ENCODE measurements at places on chromosomes 13 and 19.

DNA sequence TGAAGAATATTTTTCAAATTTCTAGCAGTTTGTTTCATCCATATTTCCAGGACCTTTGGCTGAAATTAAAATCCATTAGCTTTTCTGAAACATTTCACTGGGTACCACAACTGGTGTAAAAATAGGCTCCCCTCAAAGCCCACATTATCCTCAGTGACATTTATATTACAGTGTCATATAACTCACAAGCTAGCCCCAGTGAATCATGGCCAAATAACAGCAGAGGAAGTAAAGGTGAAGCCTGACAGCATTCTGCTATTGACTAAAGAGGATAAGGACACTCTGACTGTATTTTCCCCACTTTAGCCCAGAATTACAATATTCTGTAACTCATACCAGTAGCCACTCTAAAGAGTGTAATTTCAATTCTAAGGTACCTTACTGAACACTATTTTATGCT lies 21.9 kb downstream of the KCTD12 start:
- DNase-seq = no peak

- DNase-seq = no peak
Observed at GRCh38 chr19:10431254-10431942, 11.1 kb downstream of the PDE4A start.

- DNase-seq = no peak
Observed at GRCh38 chr13:112852392-112852791, 116.6 kb upstream of the MCF2L start.

- no peak for DNase-seq
Observed at GRCh38 chr19:13055213-13056051, 47.2 kb downstream of the LYL1 start.

GRCh38 chr13:63455938-63456337 lies 2040.3 kb upstream of the PCDH20 start:
- DNase-seq = no peak

GRCh38 chr13:111051041-111051725 lies 63.9 kb upstream of the ARHGEF7 start:
- no peak for DNase-seq

DNA sequence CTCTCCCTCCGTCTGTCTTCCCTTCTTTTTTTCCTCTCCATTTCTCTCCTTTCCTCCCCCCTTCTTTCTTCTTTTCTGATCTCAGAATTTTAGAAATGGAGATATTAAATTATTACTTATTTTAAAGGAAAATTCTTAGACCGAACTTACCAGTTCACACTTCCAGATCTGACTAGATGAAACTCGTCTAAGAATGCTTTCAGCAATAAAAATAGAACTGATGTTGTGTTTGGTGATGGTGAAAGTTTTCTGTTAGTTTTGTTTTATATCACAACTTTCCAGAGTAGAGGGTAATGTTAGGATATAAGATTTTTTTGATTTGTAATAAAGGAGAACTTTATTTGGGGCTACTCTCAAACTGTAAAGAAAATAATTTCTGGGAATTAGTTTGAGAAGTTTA lies 29.9 kb downstream of the UCHL3 start:
- no peak for DNase-seq

DNA sequence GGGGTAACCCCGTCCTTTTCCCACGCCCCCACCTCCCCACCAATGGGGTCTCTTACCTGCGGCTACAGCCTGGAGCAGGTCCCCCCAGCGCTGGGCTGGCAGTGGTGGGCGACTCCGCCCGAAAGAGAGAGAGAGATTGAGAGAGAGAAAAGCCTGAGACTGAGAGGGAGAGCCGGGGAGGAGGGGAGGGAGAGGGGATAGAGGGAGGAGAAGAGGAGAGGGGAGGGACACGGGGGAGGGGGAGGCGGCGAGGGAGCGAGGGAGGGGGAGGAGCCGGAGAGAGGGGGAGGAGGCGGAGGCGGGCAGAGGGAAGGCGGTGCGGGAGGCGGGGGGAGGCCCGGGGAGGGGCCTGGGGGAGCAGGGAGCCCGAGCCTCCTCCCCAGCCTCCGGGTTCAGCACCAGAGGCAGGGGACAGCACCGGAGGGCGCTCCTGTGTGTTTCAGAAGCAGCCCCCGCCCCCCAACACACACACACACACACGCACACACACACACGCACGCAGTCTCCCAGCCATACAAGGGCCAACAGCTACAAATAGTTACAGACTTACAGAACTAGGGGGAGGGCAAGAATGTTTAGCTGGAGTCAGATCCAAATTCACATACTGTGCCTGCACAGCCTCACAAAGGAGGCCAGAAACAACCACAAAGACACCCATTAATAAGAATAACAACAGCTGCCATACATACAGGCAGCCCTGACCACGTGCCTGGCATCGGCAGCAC lies at the start of gene SLC8A2:
SLC8A2 (minus strand) TSS at position 161 of the 725 bp plus-strand sequence. CDS start 5,490 bp downstream, outside the sequence.
- peak; percentile 70 for DNase-seq

GRCh38 chr13:47190696-47191305 lies 293.9 kb upstream of the HTR2A start:
- no peak for DNase-seq

DNA sequence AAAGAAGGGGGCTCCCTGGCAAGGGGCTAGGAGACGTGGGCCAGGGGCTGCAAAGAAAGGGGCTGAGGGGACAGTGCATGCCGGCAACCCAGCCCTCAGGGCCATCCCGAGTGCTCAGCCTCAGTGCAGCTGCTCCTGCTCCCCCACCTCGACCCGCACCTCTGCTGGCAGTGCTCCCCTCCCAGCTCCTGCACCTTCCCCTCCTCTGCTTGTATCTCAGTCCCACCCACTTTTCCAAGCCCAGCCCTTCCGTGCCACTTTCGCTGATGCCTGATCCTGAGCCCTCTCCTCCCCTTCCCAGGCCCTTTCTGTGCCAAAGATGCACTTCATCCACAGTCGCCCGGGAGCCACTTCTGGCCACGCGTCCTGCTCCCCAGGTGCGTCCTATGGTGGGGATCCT lies 69.9 kb upstream of the KCTD15 start:
- no peak for DNase-seq

- DNase-seq = no peak
Observed at GRCh38 chr19:1366899-1367870, 16.5 kb upstream of the NDUFS7 start.

DNA sequence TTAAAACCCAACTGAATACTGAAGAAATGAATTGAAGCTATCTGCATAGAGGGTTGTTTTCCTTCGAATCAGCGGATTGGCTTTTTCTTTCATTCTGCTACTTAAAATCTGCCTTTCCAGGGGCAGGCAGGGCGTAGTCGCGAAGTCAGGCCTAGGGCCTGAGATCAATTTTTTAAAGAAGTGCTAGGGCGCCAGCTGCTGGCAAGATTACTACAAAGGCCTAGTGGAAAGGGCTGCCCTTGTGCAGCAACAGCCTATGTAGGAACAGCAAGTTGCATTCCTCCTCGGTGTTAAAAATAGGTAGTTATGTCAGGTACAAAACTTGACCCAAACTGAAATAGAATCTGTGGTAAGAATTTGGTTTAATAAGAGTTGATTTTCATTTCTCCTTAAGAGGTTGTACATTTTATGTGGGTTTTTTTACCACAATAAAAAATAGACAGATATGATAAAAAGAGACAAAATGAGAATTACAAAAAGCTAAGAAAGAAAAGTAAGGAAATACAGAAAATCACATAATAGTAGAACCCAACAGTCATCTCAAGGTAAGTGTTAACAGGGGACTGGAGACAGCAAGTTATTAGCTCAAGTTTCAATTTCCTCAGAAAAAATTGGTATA lies 9.5 kb upstream of the URAD start:
- DNase-seq = no peak

DNA sequence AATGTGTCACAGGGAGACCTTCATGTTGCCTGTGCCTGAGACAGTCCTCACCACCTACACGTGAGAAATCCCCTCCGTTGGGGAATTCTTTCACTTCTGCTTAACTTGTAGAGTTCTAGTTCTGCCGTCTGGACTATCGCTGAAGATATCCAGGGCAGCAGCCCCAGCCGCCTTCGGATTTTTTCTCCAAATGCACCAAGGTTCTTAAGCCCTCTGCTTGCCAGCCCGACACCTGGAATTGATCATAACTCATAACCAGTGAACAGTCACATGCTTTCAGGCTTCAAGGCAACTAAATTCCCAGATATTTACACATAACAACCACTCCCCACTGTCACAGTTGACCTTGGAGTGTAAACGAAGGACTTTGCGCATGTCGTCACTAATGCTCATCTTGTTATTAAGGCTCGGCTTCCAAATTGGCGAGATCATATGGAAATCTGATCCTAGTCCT lies 114.4 kb downstream of the RAB20 start:
- DNase-seq = no peak

GRCh38 chr13:42239161-42239560 lies 32.8 kb upstream of the AKAP11 start:
- no peak for DNase-seq

GRCh38 chr13:39419876-39420275 lies 183.1 kb downstream of the LHFPL6 start:
- no peak for DNase-seq
